SHP77 (cell line): ENCODE measurements at places on chromosomes 2 and 18.
A peak's percentile ranks its signal among the peaks of the same experiment; 100 is the strongest.

GRCh38 chr2:84878459-84878858 is 2.4 kb downstream of the TRABD2A start:
- DNase-seq: no peak

DNA sequence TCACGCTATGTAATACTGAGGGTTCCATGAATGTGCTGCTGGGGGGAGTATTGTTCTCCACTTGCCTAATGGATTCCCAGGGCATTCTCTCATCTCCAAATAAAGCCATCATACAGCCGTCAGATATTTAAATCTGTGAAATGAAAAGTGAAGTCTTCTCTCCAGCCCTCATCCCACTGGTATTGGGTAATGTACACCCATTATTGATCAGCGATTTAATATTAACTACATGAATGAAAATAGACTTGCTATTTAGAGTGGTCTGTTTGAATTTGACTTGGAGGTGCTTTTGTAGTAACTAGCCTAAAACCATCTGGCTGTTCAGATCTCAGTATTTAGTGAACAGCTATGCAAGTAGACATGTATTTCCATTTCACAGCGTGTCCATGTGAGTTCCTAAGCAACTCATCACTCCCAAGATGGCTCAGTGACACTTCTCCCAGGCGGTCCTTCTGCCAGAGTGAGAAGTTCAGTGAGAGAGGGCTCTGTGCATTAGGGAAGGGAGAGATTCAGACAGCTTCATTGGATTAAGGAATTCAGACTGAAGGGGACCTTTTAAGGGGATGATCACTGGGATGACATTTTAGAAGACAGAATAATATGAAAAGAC is 140.7 kb downstream of the WDSUB1 start:
- no peak for DNase-seq

- DNase-seq: no peak
These were observed 75.3 kb upstream of the RIOK3 start for GRCh38 chr18:23377669-23378301.

DNA sequence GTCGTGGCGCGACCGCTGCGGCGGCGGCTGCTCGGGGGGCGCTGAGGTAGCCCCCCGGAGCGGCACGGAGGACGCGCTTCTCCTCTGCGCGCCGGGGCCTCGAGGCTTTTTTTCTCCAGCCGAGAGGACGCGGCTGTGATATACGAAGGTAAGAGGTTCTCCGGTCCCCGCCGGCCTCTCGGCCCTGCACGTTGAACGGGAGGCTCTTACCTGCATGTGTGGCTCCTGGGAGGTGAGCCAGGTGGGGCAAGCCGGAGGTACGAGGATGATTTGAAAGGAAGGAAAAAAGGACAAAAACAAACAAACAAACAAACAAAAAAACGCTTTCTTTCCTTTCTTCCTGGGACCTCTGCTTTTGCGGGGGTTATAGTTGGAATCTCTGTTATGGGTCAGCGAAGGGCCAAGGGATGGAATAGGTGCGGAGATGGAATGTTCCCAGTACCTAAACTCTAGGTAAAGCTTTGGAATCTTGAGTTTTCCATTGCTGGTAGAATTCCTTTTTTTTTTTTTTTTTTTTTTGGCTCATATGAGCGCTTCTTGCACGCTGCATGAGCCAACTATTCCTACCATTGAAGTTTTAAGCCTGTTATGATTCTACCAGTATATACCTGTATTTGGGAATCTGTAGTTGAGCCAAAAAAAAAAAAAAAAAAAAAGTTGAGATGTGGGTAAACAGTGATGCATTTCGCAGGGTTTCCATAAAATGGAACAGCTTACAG is 674 bp downstream of the PTPN4 start:
- DNase-seq: peak; percentile 41

DNA sequence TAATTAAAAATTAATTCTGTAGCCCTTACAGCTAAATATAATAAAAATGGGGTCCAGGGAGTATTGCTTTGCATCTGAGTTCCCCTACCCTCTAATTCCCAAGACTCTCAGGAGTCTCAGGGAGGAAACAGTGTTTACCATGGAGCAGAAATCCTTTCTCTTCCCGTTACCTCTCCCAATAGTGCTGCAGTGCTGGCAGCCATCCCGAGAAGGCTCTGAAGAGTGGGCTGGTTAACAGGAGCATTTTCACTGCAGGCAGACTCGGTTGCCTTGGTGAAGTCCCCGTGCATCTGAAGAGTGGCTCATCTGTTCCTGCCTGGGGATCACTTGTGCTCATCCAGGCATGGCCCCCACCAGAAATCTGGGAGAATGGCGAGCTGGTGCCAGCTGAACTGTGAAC is 41.8 kb upstream of the TMEM178A start:
- DNase-seq: no peak

DNA sequence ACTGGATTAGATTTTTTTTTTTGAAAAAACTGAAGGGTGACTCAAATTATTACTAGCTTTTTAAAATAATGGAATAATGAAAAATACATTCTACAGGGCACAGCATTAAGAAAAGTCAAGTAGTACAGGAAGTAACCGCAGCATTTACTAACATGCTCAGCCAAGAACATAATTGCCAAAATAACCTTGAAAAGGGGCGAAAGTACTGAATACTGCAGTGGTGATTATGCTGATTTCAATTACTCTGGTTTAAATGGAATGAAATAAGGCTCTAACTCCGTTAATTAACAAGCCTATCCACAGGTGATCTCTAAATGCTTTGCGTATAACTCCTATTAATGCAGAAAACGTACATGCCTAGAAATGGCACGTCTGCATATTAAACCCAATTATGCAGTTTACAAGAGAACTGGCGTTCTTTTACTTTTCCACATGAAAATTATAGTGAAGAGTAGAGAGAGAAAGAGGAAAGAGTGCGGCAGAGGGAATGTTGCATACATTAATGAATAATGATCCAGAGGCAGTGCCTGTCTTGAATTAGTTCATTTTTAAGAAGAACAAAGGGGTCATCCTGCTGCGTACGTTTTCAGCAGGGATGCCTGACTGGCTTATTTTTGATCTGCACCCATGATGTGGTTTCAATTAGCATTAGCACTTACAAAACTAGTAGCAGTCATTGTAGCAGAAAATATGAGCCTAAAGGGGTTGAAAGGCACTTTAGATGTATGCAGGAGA is 612.4 kb downstream of the NYAP2 start:
- no peak for DNase-seq

- DNase-seq: no peak
These were observed 158.9 kb upstream of the FN1 start for GRCh38 chr2:215594766-215595165.

- DNase-seq: no peak
These were observed 135.4 kb upstream of the ITGB6 start for GRCh38 chr2:160335441-160335840.

GRCh38 chr2:234211797-234212196 is 161.3 kb downstream of the SPP2 start:
- DNase-seq: no peak

- no peak for DNase-seq
These were observed 106.3 kb downstream of the RNF144A start for GRCh38 chr2:7023542-7023941.

DNA sequence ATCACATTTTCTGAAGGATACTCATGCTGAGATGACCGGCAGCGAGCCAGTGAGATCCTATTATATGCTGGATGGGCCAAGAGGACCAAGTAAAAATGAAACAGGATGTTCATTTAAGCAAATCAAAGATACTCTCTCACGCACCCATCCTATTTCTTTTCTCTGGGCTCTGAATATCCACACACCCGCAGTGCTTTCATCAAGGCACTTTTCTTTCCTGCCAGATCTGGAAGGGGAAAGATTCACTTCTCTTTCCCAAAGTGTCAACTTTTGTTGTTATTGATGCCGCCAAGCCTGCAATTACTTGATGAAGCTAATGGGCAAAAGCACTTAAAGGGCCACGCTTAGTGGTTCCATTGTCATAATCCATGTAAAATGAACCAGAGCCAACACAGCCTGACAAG is 191.9 kb upstream of the CHAC2 start:
- no peak for DNase-seq

DNA sequence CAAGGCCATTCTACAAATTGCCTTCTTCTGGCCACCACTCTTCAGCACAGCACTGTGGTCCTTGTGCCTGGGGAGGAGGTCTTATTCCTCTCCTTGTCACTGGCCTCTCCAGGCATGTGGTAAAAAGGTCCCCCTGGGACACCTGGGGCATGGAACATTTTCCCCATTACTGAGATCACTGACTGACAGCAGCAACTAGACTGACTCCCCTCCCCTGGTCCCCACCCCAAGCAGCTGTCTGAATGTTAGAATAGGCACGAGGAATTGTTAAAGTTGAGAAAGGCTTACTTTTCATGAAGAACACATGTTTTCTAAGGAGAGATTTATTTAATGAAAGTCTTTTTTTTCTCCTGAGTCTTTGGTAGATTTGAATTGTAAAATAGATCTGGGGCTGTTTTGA is 39.5 kb upstream of the RTN4 start:
- DNase-seq: no peak

DNA sequence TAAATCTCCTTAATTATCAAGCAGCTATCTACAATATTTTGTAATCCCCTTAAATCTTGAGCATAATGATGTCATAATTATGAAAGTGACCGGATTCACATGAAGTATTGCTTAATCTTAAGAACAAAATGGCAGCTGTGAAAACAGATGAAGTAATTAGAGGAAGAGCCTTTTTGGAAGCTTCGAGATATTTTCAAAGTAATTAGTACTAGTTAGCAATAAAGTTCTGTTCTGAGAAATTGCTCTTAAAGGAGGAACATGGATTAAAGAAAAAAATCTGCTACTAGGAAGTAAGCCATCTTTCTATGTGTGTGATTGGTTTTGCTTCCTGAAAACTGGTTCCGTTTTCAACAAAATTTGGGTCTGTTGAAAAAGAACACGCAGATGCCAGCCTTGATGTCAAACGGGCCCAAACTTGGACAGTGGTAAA is 18.3 kb downstream of the CLUL1 start:
- no peak for DNase-seq

GRCh38 chr2:61693744-61694143 is 155.6 kb upstream of the XPO1 start:
- DNase-seq: no peak

GRCh38 chr18:62717169-62717924 is 2.0 kb downstream of the PHLPP1 start:
- DNase-seq: peak; percentile 41

DNA sequence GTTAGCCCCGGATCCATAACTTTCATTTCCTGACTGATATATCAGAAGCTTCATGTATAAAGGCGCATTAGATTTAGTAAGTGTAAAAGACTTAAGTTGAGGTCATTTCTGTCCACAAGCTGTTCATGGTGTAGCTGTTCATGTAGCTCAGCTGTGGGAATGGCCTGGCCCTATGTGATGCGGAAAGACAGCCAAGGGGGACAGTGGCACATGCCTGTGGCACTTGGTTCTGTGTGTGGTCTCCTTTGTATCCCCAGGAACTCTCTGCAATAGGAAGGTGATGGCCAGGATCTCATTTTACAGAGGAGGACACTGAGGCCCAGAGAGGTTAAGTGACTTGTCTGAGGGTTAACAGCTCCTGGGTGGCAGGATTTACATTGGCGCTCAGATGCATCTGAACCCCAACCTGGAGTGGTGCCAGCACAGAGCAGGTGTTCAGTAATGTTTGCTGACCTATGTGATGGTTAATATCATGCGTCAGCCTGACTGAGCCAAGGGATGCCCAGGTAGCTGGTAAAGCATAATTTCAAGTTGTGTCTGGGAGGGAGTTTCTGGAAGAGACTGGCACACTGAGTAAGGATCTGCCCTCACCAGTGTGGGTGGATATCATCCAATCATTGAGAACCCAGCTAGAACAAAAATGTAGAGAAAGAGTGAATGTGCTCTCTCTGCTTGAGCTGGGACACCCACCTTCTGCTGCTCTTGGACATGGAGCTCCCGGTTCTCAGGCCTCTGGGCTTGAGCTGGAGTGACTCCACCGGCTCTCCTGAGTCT is 25.4 kb downstream of the HPCAL1 start:
- DNase-seq: peak; percentile 83

GRCh38 chr2:200156166-200156835 is 150.2 kb upstream of the SPATS2L start:
- DNase-seq: peak; percentile 1

DNA sequence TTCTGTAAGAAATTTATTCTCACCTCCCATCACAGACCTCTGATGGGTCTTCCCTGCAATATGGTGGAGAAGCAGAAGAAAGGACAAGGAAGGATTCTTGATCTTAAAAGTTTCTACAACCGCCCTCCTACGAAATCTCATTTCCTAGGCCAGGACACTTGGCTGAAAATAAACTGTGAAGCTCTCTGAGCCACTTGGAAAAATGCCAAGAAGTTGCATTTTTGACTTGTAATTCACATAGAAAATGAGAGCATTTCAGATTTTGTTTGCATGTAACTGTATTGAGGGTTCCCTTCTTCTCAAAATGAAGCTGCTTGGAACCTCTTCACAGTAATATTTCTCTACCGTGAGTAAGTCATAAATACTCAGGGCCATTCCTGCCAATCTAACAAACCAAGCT is 458.3 kb upstream of the SLC14A2 start:
- DNase-seq: no peak
